EH (cell line): ENCODE measurements at places on chromosomes 13 and 19.
A peak's percentile ranks its signal among the peaks of the same experiment; 100 is the strongest.

DNA sequence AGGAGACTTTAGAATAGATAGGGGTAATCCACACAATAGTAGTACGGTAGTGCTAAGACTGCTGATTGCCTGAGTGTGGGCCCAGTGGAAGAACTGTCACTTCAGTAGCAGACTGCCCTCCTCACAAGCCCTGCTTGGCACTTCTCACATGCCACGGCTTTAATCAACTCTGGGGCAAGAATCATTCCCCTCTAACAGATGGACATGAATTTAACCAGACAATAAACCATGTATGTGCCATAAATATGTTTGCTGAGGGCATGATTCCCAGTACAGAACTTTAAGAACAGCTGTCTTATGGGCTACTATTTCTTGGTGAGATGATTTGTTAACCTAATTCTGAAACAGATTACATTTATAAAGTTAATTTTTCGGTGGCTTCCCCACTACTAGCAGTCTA, 22.0 kb downstream of the DPY19L3 start:
- no peak for DNase-seq

GRCh38 chr13:102654756-102655155, 40.1 kb downstream of the METTL21C start:
- DNase-seq: no peak

DNA sequence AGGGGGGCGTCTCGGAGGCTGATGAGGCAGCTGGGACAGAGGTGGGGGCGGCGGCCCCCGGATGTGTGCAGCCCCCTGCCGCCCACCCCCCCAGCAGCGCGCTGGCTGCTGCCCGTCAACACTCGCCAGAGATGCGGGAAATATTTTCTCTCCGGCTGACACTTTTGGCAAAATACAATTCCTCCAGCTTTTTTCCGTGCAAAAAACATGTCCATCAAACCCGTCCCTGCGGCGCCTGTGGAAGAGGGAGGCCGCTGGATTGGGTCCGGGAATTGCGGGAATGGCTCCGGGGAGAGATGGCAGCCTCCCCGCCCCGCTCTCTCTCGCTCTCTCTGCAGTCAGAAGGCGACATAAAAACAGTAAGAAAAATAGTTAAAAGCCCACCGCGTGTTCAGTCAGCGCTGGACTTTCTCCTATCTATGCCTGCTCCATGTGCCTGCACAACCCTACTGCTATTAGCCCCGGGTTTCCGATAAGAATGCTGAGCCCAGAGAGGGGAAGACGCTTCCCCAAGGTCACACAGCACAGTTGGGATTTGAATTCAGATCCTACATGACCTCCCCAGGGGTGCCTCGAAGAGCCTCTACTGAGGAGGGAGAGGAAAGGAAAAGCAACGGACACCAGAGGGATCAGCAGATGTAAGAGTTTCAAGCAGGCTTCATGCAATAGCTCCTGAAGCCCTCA, 23.2 kb downstream of the ZNRF4 start:
- no peak for DNase-seq

- no peak for DNase-seq
Observed at GRCh38 chr13:45604892-45605291, 10.6 kb downstream of the ERICH6B start.

DNA sequence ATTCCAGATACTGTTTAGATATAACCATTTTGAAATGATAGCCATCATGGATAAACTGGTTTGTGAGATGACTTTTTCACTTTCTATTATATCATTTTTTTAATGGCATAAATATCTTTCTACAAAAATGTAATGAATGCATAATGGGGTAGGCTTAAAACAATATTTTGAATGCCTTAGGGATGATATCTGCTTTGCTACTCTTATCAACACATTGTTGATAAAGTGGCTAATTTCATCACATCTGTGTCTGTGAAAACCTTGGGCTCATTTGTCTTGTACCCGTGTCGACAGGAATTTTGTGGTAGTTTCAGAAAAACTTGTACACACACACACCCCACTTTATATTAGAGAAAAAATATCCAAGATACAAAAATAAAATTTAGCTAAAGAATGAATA, 44.1 kb downstream of the SLITRK6 start:
- no peak for DNase-seq

- peak; percentile 43 for DNase-seq
Observed at GRCh38 chr19:44142059-44142433, 692 bp downstream of the ZNF234 start.

GRCh38 chr19:44643605-44644401, at the start of gene PVR:
Gene PVR (plus strand): TSS chr19:44643910. CDS start chr19:44644097, 187 bp downstream.
- DNase-seq: peak; percentile 84

- peak; percentile 91 for DNase-seq
Observed at GRCh38 chr19:46859637-46860124, 1.1 kb upstream of the ARHGAP35 start.

DNA sequence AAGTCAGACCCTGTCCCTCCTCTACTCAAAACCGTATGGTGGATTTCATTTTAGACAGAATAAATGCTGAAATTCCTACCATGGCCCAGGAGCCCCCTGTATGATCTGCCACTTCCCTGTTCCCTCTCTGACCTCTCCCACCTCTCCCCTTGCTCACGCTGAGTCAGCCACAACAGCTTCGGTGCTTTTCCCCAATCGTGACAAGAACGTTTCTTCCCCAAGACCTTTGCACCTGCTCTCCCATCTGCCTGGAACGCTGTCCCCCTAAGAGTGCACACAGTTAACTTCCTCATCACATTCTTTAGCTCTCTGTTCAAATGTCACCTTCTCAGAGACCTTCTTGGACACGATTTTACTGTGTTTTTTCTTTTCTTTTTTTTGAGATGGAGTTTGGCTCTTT, 2.3 kb downstream of the VRK3 start:
- no peak for DNase-seq

GRCh38 chr19:10981252-10981895, 20.5 kb downstream of the SMARCA4 start:
- DNase-seq: peak; percentile 55

DNA sequence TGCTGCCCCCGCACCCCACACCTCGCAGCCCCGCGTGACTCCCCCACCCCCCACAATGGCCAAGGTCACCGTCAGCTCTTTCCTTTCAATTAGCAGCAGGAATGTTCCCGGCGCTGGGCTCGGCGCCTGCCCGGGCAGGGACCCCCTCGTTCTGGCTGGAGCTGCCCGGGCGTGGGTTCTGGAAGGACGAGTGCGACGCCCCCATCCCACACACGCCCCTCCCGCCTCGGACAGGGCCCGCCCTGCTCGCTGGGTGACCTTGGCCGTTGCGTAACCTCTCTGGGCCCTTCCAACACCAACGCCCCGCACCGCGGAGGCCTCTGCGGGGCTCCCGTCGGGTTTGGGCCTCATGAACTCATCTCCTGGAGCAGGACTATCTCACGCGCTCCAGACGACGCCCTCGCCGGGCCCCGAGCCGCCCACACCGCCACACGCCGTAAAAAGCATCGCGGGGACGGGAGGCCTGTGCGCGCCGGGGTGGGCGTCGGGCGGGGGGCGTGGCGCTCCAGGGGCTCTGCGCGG, 10.3 kb downstream of the PALM start:
- DNase-seq: peak; percentile 10

DNA sequence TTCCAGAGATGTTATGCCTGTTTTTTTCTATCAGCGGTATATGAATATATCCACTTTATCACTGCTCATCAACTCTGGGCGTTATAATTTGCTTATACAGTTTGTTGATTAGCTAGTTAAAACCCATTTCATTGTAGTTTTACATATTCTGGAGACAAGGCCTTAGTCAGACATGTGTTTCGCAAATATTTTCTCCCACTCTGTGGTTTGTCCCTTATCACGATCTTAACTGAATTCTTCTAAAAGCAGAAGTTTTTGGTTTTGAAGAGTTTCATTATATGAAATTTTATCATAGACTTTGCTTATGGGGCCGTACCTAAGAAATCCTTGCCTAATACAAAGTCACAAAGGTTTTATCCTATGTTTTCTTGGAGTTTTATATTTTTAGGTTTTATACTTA, 84.6 kb downstream of the FRY start:
- no peak for DNase-seq

DNA sequence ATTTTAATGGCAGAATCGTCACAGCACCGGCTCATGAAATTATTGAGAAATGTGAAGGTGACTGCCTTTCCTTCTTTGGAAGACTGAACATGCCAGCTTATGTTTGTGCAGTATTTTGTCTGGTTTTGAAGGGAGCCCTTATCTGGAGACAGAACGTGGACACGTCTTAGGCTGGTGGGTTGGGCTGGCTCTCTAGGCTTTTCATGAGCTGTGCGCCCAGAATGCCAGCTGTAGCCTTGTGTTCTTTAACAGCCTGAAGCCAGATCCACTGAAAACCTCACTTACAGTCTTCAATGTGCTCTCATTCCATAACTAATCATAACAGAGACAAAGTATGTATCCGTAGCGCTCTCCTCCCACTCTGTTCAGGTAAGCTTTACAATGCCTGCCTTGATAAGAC, 184.4 kb upstream of the HTR2A start:
- DNase-seq: no peak

DNA sequence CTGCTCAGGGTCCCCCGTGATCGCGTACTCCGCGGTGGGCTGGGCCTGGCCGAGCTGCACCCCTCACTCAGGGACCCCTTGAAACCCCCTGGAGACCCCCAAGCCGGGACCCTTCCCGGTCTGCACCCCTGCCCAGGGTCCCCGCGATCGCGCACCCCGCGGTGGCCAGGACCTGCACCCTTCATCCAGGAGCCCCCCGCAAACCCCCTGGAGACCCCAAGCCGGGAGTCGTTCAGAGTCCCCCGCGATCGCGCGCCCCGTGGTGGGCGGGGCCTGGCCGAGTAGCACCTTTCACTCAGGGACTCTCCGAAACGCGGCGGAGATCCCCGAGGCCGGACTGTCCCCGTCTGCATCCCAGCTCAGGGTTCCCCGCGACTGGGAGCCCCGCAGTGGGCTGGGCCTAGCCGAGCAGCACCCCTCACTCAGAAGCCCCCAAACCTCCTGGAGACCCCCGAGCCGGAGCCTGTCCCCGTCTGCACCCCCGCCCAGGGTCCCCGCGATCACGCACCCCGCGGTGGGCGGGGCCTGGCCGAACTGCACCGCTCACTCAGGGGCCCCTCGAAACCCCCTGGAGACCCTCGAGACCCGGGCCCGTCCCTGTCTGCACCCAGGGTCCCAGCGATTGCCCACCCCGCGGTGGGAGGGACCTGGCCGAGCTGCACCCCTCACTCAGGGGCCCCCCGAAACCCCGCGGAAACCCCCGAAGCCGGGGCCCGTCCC, 748 bp downstream of the LMNB2 start:
- DNase-seq: peak; percentile 34

DNA sequence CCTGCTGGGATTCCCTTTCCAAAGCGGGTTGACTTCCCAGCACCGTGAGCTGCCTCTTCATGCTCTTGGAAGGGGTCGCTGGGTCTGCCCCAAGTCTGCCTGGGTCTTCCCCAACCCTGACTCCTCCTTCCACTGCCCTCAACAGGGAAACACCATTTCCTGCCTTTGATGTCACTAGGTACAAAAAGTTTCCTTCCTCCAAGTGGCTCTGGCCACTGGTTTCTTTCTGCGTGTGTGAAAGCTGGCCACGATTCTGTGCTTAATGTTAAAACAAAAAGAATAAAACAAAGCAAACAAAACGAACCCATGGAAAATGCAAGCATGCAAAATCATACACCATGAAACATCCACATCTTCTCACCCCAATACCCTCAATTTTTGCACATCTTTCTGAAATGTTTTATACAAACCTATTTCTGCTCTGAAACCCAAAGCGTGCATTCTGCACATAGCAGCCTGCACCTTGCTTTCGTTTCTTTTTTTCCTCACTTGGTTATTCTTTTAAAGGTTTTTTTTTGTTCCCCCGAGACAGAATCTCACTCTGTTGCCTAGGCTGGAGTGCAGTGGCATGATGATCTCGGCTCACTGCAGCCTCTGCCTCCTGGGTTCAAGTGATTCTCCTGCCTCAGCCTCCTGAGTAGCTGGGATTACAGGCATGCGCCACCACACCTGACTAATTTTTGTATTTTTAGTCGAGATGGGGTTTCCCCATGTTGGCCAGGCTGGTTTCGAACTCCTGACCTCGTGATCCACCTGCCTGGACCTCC, 12.5 kb upstream of the TNFSF9 start:
- DNase-seq: no peak

DNA sequence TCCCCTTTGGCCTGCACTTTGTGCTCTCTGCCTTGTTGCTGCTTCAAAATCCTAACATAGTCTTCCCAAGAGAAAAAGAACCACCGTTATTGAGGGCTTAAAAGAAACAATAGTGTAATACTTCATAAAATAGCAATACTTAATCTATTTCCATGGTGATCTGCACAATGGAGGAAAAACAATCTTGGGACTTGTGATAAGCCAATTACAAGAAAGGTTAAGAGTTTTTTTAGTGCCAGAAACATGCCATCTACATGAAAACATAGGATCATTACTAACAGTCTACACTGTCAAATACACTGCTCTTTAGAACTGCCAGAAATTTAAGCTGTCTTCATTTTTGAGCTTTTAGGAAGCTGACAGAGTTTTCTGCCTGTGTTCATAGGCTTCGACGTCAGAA, 54.1 kb upstream of the MAB21L1 start:
- no peak for DNase-seq

DNA sequence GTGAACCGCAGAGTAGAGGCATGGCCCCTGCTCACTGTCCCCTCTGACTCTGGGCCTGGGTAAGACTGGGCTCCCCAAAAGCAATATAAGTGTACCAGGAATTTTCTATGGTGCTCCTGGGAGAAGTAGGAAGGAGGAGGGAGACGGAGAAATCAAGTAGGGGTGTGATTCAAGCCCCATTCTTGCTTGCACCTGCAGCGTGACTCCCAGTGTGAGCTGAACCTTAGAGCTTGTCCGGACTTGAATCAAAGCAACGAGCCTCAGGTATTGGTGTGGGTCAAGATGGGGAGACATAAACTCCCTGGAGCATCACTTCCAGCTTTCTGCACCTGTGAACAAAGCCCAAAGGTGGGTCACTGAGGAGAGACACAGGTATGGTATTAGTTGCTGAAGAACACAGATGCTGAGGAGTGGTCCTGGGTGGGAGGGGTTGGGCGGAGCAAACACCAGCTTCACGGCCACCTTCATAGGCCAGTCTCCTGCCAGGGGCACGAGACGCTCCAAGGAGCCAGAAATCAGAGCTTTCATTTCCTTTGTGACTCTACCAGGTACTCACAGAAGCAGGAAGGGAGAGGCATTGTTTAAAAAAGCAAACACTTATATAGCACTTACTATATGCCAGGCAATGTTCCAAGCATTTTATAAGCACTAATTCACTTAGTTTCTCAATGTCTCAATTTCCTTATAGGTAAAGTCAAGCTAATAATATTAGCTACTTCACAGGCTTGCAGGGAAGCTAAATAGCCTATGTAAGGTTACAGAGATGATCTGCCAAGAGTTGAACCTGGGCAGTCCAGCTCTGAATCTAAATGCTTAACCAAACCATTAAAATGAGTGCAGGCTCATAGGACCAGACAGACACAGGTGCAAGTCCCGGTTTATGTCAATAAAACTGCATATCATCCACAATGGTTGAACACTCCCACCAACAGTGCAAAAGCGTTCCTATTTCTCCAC, 775.3 kb downstream of the UQCRFS1 start:
- DNase-seq: no peak
